ENCODE measurements at places on chromosomes 5 and 9.

GRCh38 chr5:97534166-97534565, 351.1 kb upstream of the RIOK2 start:
- DNase-seq: no peak

DNA sequence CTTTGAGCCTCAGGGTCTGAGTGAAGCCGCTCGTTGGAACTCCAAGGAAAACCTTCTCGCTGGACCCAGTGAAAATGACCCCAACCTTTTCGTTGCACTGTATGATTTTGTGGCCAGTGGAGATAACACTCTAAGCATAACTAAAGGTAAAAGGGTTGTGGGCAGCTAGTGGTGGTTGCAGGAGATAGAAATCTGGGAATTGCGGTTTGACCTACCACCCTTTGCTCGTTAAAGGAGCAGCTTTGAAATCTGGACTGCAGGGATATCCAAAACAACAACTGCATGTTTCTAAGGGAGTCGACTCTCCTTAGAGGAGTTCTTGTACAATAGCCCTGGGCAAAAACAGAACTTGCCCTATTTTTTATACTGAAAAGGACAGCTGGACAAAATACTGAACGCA, 19.0 kb downstream of the ABL1 start:
- no peak for DNase-seq

DNA sequence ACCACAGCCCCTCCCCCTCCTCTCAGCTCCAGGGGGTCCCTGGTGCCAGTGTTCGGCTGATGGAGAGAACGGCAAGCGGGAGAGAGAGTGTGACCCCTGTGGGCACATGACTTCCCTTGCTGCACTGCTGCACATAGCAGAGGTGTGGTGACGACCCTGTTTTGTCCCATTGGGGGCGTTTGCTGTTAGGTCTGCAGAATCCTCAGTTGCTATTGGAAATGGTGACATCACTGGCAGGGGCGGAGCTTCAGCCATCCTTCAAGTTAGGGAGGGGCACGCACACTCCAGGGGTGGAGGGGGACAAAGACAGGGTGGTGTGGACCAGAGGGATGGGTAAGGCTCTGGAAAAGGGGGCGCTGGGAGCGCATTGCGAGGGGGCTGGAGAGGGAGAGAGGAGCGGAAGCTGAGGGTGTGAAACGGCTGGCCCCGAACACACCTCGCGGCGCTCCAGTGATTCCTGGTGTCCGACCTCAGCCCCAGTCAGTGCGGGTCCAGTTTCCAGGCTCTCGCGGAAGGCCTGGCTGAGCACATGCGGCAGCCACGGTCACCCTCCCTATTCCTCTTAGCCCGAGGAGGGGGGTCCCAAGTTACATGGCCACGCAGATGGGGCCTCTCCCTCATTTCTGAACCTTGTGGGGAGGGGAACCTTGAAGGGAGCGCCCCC, 764 bp upstream of the GRIN1 start:
- no peak for DNase-seq

GRCh38 chr9:81292056-81292805, 397.1 kb downstream of the TLE1 start:
- DNase-seq: no peak

GRCh38 chr9:69054989-69055388, 19.4 kb downstream of the FXN start:
- DNase-seq: no peak

- DNase-seq: no peak
Measured at GRCh38 chr5:128062172-128062746, 21.3 kb upstream of the SLC12A2 start.

GRCh38 chr9:77743386-77743785, 95.3 kb upstream of the GNA14 start:
- no peak for DNase-seq

DNA sequence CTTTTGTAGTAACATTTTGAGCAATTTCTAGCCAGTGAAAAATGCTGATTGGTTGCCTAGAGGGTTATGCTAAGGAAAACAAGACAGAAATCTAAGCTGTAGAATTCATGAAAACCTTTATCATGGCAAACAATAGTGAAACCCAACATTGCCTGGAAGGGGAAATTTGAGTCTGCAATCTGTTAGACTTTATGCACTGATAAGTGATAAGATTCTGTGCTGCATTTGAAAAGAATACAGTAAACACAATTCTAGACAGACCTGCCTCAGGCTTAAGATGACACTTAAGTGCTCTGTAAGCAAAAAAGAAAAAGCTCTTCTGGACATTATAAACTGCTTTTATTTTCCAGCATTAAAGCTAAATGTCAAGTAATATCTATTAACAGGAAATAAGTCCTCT, 519.3 kb downstream of the ISL1 start:
- no peak for DNase-seq

DNA sequence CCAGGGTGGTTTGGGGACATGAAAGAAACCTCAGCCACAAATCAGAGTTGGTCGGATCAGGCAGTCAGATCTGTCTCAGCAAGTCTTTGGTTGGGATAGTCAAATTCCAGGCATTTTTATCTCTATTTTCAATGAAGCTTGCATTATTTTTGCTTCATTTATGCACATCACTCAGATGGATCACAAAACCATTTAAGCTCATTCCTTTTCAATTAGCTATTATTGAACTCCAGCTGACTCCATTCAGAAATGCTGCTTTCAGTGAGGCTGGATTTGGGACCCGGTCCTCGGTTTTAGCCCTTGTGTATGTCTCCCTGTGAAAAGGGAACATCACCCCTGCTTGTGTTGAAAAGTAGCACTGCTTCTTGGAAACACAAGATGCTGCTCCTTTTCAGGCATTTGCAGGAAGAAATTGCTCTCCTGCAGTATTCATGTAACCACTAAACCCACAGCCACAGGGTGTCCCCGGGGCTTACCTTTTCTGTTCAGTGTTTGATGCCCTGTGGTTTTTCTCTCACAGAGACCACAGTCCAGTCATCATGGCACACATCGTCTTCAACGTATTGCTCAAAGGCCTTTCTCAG, 232.9 kb downstream of the NFIB start:
- DNase-seq: no peak

DNA sequence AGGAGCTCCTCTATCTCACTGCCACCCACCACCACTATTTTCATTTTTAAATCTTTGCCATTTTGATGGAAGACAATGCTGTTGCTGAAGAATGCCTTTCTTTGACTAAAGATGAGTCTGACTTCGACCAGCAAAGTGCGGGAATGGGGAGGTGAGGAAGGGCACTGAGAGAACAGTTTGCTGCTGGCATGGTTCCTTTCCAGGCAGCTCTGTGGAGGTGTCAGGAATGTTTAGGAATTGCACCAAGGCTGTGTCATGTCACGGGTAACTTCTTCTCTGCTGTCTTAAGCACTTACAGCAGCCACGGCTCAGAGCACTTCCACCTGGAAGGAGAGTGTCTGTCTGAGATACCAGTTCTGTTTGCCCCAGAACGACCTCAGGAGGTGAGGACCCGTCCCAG, 41.4 kb upstream of the SHB start:
- no peak for DNase-seq
